ENCODE measurements at places on chromosomes 7 and 10. TPM values are rescaled to one million over a fixed set of nuclear protein-coding genes. Genes with fewer than 3 reads are reported as not detected.

RFC2 gene
- 72.9 TPM for total RNA-seq

CPED1 gene
- total RNA-seq, result 15.8 TPM

PNLIP gene
- not detected for total RNA-seq

FAM131B gene
- total RNA-seq, result 0.79 TPM

FAM25A gene
- not detected for total RNA-seq

PALS2 gene
- 12.1 TPM for total RNA-seq

DNA sequence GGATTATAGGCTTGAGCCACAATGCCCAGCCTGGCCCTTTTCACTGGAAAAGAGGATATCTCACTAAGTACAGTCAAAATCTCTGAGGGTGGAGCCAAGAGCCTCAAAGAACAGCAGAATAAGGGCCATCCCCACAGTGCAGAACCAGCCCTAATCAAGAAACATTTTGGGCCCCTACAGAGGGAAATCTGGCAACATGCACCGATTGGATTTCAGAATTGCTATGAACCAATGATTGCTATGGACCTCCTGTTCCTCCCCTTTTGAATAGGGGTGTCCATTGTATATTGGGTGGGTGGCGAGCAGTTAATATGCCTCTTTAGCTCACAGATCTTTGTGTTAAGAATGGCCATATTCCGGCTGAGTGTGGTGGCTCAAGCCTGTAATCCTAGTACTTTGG is 42.7 kb downstream of the SKIDA1 start:
- DNase-seq, result no peak

- no peak for DNase-seq
These were observed 896.9 kb downstream of the CCSER2 start for GRCh38 chr10:85225311-85225710.

DNA sequence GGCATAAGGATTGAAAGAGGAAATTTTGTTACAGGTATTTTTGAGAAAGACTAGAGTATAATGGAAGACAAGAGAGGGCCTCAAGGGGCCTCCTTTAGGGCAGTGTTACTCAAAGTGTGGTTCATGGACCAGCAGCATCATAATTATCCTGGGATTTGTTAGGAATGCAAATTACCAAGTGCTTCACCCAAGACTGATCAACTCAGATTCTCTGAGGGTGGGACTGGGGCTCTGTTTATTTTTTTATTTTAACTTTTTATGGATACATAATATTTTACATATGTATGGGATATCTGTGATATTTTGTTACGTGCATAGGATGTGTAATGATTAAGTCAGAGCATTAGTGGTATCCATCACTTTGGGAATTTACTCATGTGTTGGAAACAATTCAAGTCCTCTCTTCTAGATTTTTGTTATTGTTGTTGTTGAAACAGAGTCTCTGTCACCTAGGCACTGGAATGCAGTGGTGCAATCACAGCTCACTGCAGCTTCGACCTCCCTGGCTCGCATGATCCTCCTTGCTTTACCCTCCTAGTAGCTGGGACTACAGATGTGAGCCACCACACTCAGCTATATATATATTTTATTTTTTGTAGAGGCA is 2.2 kb upstream of the KCTD7 start:
- DNase-seq, result peak; percentile 39

DNA sequence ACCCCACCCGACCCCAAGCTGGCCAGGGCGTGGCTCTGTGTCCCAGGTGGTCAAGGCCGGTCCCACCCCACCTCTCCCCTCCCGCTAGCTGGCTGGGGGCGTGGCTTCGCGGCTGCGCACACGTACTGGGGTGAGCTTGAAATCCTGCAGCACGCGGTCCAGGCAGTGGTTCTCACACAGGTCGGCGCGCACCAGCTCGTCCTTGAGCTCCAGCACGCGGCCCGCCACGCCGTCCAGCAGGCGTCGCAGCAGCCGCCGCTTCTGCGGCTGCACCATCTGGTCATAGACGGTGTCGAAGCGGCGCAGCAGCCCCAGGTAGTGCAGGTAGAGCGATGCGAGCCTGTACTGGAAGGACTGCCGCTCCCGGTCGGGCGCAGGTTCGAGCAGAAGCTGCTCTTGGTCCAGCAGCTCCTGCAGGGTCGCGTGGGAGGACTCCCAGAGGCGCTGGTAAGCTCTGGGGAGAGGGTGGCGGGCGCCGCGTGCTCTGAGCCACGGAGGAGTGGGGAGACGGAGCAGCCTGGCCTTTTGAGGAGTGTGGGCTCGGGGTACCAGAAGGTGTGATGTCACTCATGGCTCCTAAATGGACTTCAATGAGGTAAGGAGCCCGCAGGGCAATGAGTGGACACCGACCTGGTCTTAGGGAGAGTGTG is 5.8 kb downstream of the H2BK1 start:
- no peak for DNase-seq

GRCh38 chr7:148303295-148304082 is 287.1 kb upstream of the C7orf33 start:
- DNase-seq, result peak; percentile 55

- DNase-seq, result peak; percentile 38
These were observed 181.9 kb downstream of the DGKI start for GRCh38 chr7:137664846-137665245.

DNA sequence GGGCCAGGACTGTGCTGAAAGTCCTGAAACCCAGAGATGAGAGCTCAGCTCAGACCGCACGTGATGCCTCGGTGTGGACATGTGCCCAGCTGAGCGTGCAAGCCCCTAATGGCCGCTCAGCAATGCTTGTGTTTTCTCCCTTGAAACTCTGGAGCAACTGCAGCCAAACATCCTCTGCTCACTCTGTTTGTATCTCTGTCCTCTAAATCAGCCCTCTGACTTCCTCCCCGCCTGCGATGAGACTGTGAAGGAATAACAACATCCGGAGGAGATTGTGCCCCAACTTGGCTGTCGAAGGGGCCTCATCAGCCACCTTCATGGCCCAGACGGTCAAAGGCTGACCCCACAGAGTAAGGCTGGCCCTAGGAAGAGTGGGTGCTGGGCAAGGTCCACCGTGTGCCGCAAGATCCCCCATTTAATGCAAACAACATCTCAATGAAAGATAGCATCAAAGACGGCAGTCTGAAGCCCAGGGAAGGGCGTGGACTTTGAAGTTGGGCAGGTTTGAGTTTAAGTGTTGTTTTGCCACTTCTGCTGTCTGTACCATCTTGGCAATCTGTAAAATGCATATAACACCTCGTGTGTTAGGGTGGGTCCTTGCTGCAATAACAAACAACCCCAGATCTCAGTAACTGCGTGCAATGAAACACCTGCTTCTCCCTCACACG is 39.9 kb downstream of the CALML3 start:
- DNase-seq, result no peak

DNA sequence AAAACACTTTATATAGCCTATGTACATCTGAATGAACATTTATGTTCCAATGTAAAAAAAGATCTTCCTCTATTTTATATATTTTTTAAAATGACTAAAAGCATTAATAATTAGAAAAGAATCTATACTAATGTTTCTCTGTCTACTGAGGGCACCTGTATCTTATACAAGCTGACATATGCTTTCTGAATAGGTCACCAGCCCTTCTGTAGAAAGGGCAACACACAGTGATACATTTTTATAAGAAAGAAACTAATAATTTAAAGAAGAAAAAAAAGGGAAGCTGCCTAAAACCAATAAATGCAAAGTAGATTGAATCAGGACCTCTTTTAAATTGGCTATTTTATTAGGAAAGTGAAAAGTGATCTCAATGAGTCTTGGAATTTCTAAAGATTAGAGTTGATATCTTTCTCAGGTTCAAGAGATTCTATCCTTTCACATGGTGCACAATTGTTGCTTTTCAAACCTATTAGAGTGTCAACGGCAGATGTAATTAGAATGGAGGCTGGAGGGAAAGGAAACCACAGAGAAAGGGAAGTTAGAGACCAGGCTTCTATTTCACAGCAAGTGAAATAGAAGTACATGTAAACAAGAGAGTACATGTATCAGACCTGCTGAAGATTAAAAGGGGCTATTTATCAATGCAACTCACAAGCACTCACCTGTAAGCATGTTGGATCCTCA is 6.3 kb downstream of the MTPN start:
- DNase-seq, result no peak

- no peak for DNase-seq
These were observed 46.3 kb upstream of the PCBD1 start for GRCh38 chr10:70934701-70935100.

GRCh38 chr10:128475686-128476367 is 349.6 kb upstream of the MKI67 start:
- DNase-seq, result no peak

- DNase-seq, result peak; percentile 18
These were observed 55.7 kb upstream of the ZRANB1 start for GRCh38 chr10:124886195-124886594.

DNA sequence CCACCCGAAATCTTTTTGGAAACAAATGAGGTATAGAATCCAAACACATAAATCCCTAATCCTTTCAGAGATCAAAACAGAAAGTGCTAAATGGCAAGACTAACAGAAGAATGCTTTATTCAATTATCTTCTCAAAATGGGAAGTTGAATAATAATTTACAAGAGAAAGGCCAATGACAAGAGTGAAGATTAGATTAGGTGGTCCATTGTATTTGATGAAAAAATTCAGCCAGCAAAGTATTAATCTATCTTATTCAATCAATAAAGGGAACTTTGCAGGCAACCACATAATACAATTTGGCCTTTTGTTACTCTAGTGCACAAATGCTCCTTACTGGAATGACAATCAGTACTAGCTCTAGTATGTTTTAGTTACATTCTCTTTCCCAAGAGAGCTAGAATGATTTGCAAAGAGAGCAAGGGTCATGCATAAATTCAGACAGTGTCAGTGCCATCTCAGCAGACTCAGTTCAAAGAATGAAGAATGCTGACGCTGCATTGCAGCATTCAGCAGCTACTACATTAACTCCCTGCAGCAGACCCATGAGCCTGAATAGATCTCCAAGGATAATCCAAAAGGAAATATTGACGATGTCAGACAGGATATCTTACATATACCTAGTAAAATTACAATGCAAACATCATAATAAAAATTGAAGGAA is 131.8 kb downstream of the ANK3 start:
- no peak for DNase-seq

DNA sequence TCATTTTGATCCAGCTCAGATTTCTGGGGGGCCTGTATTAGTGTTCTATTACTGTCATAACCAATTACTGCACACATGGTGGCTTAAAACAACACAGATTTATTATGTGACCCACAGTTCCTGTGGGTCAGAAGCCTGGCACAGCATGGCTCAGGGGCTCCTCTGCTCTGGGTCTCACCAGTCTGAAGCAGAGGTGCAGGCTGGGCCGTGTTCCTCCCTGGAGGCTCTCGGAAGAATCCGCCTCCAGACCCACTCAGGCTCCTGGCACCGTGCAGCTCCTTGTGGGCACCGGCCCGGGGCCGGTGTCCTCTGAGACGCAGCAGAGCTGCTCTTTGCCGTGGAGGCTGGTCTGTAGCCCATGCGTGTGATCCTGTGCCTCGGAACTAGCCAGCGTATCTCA is 61.5 kb downstream of the RAMP3 start:
- DNase-seq, result no peak

- peak; percentile 69 for DNase-seq
These were observed 13.4 kb downstream of the NIPSNAP2 start for GRCh38 chr7:55977831-55978230.

DNA sequence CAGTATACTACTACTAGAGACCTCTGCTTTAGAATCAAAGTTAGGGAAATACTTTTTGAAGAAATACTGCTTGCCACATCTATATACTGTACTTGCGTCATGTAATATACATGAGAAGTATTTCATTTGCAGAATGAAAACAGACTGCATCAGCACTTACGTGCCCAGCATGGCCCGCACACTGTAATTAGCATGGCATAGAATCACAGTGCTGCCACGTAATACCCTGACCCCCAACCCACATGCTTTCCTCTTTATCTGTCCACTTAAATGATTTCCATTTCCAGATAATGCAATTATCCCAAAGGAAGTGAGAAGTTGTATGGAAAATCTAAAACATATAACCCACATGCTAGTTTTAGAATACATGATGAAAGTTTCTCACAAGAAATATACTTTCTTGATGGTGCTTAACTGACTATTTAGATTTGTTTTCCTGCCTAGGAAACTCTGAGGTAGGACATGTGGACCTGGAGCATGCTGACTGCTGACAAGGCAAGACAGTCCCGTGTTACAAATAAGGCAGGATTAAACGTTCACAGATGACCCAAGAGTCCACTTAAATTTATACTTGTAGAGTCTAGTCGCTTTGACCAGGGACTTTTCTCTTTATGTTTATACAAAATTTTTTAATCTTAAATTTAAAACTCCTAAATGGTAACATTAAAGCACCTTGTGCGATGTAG is 12.6 kb downstream of the USP6NL start:
- no peak for DNase-seq

DNA sequence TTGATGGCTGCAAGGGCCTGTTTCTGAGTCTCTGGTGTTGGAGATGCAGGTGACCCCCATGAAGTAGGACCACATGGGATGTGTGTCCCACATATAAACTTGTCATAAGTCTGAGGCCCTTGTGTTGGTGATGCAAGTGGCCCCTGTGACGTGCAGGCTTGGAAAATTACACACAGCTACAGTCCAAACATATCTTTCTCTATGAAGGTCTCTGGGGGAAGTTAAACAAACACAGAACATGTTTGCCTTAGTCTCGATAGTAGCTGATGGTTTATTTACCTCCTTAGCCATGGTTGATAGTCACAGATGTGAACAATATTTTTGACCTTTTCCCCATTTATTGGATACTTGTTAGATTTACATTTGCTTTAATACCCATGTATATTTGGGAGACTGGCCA is 64.7 kb downstream of the ADCY1 start:
- DNase-seq, result no peak

- DNase-seq, result no peak
These were observed 41.7 kb upstream of the OCM start for GRCh38 chr7:5838761-5839500.

- no peak for DNase-seq
These were observed 69.8 kb upstream of the PCGF5 start for GRCh38 chr10:91150631-91151030.

- DNase-seq, result no peak
These were observed 16.3 kb upstream of the DKK1 start for GRCh38 chr10:52297747-52298146.

DNA sequence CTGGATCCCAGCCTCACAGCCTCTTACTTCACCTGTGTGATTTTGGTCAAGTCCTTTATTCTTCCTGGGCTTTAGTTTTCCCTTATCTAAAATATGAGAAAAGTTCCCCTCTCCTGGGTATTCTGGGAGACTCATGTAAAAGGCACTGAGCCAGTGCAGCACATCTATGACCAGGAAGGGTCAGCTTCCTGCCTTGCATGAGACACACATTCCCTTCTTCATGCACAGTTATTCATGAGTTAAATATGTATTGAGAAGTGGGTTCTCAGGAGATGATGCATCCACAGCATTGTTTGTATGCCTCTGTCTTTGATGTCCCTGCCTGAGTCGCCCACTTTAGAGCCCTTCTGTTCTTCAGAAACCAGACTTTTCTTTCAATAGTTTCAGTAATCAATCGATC is 33.3 kb downstream of the EGFR start:
- peak; percentile 73 for DNase-seq

- DNase-seq, result no peak
These were observed 207.1 kb upstream of the GHITM start for GRCh38 chr10:83932245-83932644.
